Stimulated activated CD8-positive, alpha-beta memory T cell treated with anti-CD3 and anti-CD28 coated beads, Interleukin-4, amount 100 ng/mL, for 4 hours (primary cell): ENCODE measurements at places on chromosomes 6 and 20.

DNA sequence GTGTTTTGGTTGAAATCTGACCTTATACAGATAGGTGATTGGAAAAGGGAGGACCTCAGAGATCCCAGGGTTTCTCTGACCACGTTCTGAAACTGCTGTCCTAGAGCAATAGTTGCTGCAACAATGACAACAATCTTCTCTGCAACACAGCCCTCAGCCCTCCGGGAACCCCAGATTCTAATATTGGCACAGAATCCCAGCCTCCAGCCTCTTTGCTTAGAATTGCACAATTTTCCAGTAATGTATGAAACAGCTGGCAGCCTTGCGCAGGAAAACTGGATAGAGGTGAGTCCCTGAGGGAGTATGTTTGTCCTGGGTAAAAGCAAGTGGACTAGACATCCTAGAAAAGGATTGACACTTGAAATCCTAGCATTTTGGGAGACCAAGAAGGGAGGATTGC is 30.4 kb upstream of the PNRC1 start:
- no peak for DNase-seq

DNA sequence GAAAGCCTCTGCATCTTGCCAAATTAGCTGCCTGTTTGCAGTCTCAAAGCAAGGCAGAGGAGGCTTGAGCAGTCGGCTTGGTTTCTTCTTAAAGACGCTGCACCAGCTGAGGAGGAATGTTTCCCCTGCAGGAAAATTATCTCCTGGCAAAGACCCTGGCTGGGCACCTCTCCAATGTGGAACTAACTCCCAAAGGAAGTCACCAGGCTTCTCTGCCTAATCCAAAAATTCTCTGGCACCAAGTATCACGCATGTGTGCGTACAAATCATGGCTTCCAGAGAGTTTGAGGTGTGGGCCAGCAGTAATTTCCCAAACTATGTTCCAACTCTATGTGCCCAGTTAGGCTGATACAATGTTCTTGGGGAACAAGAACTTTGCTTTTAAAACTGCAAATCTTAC is 176.2 kb downstream of the KIF16B start:
- DNase-seq = no peak

DNA sequence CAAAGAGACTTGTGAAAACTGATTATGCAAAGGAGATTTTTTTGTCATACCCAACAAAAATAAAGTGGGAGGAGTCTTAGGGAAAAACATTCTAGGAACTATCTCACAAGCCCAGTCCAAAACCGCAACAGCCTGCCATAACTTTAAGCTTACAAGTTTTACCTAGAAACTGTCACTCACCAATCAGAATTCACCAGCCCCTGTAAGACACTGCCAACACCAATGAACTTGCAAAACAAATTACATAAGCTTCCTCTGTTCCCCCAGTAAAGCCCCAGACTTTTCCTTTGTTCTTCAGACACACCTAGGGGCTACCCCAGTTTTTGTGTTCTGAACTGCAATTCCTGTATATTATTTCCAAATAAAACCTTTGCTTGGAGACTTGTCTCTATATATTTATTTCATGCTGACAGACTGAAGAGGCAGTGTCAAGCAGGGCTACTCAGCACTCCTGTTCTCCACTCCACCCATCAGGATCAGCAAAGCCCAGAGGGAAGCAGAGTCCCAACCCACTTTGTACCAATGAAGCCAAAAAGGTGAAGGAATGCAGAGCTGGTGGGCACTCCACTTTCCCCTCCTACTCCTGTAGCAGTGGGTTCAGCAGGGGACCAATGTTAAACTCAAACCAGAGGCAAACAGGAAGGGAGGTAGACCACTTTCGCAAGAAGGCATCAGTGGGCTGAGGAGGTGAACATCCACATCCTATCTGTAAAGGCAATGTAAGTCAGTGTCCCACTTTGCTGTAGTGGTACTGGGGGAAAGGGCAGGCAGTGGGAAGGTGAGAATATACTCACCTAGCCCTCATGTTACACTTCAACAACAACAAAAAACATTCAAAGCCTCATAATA is 142.5 kb upstream of the RUNX2 start:
- DNase-seq = no peak

GRCh38 chr20:63121246-63121645 is 94.7 kb downstream of the YTHDF1 start:
- no peak for DNase-seq

DNA sequence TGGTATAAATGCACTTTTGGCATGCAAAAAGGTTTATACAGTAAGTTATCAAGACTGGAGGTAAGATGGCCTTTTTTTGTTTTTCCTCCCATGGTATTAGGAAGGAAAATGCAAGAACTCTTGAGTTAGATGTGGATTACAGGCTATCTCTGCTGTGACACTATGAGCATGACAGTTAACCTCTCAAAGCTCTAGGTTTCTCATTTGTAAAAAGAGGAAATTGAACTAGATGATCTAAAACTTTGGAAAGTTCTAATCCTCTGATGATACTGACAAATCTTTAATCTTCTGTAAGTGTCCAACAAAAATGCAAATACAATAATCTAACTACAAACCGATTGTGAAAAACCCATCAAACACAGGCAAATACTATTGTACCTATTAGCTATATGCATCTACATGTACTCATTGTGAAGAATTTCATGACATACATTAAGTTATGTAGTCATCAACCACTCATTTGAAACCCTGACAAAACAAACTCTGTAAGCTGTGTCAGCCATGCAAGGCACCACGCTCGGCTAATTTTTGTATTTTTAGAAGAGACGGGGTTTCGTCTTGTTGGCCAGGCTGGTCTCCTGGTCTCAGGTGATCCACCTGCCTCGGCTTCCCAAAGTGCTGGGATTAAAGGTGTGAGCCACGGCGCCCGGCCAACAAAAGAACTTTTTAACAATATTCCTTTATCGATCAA is 4.2 kb downstream of the CDK19 start:
- no peak for DNase-seq

DNA sequence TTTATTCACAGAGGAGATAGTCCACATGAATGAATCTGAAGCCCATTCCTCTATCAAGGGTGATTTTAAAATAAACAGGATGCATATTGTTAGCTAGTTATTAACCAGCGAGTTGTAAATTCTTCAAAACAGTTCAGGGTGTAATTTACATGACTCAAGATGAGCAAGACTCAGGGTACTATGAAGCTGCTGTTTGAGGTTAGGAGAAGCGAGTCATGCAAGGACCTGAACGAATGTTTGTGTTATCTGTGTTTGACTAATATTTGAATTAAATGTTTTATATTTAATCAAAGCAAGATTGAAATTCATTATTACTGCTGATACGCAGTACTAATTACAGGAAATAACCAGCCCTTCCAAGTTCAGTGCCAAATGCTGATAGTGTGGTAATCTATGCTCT is 191.1 kb downstream of the SAMD5 start:
- no peak for DNase-seq

GRCh38 chr20:59779656-59780380 is 153.6 kb downstream of the SYCP2 start:
- DNase-seq = no peak

GRCh38 chr20:53903652-53903987 is 166.8 kb downstream of the BCAS1 start:
- DNase-seq = no peak

DNA sequence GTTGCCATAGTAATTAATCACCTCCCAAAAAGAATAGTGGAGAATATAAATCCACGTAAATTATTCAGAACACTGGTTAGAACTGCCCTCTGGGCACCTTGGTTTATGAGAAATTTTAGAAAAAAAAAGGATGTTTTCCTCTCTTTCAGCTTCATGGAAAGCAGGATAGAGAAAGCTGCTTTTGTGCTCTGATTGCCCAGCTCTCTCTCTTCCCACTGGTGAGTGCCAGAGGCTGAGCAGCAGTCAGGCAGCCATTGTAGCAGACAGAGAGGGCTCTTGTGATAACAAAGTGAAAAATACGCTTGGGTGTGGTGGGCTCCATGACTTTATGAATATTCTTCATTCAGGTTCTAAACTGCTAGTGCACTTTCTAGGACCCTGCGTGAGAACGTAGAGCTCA is 26.4 kb downstream of the SLC35F1 start:
- no peak for DNase-seq

GRCh38 chr20:9114709-9115108 is 45.8 kb downstream of the PLCB4 start:
- no peak for DNase-seq

DNA sequence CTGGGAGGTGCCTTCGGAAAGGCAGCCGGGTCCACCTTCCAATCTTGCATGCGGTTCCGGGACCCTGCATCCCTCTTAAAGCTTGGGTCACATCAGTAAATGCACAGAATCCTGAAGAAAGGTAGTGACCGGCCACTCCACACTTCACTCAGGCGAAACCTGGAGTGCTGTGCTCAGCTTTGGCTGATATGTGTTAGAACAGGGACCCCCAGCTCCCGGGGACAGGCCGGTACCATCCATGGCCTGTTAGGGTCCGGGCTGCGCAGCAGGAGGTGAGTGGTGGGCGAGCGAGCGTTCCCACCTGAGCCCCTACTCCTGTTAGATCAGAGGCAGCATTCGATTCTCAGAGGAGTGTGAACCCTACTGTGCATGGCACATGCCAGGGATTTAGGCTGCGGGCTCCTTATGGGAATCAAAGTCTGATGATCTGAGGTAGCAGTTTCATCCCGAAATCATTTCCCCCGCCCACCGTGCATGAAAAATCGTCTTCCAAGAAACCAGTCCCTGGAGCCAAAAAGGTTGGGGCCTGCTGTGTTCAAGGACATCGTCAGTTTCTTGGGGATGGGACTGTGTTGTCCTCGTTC is 143.0 kb downstream of the ERMARD start:
- no peak for DNase-seq

GRCh38 chr6:161631676-161632194 is 357.9 kb upstream of the AGPAT4 start:
- DNase-seq = no peak

DNA sequence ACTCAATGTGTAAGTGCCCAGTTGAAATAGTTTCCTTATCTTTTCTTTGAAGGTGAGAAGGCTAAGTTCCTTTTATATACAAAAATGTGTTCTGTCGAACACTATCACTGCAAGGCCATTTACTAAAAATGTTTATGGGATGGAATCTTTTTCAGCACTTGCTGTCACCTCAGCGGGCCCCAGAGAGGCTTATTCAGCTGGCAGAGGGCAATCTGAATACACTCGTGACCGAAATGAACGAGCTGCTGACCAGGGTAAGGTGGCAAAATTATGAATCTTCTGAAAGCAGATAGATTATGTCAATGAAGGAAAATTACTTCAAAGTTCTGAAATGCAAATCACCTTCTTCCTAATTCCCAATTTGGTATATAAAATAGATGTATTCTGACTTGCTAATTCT is 340.2 kb downstream of the ARHGAP18 start:
- DNase-seq = no peak

DNA sequence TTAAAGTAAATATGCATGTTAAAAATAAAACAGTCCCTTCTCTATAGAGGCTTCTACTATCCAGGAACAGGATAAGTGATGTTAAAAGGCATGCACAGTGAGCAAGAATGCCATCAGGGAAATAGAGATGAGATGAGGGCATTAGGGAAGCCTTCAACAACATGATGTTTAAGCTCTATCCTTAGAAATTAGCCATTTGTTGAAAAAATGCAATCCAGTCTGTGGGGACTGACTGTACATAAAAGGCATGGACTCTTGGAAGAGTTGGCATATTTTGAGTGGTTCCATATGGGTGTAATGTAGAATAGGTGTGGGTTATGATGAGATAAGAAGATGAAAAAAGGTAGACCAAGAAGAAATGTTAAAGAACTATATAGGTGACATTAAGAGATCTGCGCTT is 5.8 kb downstream of the KIAA0319 start:
- DNase-seq = no peak

- no peak for DNase-seq
Observed at GRCh38 chr6:89311853-89312531, 3.1 kb downstream of the GABRR2 start.

- no peak for DNase-seq
Observed at GRCh38 chr6:1439349-1439748, 50.0 kb downstream of the FOXF2 start.

GRCh38 chr6:152277826-152278329 is 359.3 kb downstream of the SYNE1 start:
- no peak for DNase-seq

GRCh38 chr6:113082745-113083144 is 735.6 kb downstream of the RFPL4B start:
- DNase-seq = no peak

GRCh38 chr20:21510414-21511384 is 3.2 kb downstream of the NKX2-2 start:
- DNase-seq = no peak

- no peak for DNase-seq
Observed at GRCh38 chr20:60191014-60191413, 232.8 kb downstream of the CDH26 start.

DNA sequence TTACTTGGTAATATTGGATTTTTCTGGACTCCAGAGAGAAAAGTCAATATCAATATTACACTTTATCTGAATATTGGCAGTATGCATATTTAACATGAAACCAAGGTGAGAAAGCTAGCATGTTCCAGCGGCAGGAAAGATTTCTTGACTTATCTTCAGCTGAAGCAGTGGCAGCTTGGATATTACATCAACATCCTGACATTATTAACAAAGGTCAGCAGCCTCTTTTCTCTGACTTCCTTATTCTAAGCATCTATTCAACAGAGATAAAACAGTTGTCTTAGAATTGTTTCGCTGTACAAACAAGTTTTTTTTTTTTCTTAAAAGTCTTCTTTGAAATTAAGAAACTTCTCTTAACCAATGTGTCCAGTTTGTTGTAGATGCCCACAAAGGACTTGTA is 11.8 kb downstream of the DCBLD1 start:
- DNase-seq = no peak

- no peak for DNase-seq
Observed at GRCh38 chr20:50715694-50716093, 15.7 kb upstream of the PARD6B start.

- no peak for DNase-seq
Observed at GRCh38 chr20:63099456-63100173, 92.9 kb upstream of the BHLHE23 start.

GRCh38 chr6:82364087-82365015 is 734 bp downstream of the TPBG start:
- DNase-seq = no peak

- DNase-seq = no peak
Observed at GRCh38 chr6:145887969-145888368, 73.4 kb upstream of the FBXO30 start.

GRCh38 chr6:153489479-153489878 is 358.4 kb upstream of the RGS17 start:
- no peak for DNase-seq

- no peak for DNase-seq
Observed at GRCh38 chr20:12153628-12154027, 235.9 kb downstream of the BTBD3 start.

GRCh38 chr6:32604434-32604877 is 14.8 kb upstream of the HLA-DRB1 start:
- DNase-seq = no peak

GRCh38 chr6:36504982-36505381 is 42.3 kb downstream of the STK38 start:
- no peak for DNase-seq

GRCh38 chr20:37503256-37503927 is 17.7 kb upstream of the NNAT start:
- DNase-seq = no peak
